ENCODE measurements at places on chromosomes 1 and 21.
A peak's percentile ranks its signal among the peaks of the same experiment; 100 is the strongest.

- no peak for DNase-seq
Measured at GRCh38 chr1:183630748-183631147, 4.8 kb downstream of the ARPC5 start.

GRCh38 chr21:34582506-34583150 lies 32.3 kb downstream of the RCAN1 start:
- no peak for DNase-seq

DNA sequence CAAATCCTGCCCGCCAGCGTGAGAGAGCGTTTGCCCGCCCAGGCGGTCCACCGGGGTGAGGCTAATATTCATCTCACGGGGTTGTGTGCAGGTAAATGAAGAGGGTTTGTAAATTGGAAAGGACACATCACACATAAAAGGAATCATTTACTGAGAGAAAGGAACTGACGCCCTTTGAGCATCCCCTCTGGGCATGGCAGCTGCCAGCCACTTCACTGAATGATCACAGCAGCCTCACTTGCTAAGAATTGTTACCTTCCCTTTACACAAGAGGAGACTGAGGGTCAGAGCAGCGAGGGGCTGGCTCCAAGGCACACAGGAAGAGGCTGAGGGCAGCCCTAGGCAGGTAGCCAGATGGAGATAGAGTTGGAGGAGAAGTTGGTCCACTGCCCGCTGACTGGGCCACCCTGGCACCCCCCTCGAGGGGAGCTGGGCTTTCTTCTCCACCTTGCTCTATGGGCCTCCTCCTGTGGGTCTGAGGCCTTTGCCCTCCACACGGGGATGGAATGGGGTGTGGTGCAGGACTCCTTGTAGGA lies 96.0 kb downstream of the FOXD2 start:
- DNase-seq = peak; percentile 54

DNA sequence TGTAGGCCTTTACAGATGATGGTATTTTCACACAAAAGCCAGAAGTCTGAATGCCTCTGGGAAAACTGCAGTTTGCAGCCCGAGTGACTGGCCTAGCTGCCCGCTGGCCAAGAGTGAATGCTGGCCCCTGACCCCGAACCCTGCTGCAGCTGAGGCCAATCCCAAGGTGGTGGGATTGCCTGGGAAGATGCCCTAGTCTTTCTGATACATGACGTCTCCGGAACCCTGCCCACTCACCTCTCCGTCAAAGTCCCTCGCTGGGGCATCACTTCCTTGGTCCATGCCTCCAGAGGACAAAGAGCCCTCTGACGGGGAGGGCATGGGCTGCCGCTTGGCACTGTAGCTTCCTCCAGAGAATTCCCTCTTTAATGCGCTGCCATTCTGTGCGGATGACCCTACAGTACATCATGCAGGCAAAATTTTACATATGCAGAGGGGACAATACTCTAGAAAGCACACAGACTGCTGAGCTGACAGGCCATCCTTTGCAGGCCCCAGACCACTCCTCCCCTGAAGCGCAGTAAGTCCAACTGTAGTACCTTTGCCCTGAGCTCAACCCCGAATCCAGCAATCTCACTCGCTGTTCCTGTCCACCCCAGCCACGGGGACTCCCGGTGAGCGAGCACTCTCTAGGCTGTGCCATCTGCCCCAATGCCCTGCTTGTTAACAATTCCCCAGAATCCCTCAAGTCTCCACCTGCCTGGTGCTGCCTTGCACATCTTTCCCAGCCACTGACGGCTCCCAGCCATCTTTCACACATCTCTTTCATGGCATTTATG lies 54.7 kb downstream of the COQ8A start:
- DNase-seq = peak; percentile 58

GRCh38 chr1:219503604-219504003 lies 109.3 kb downstream of the ZC3H11B start:
- DNase-seq = no peak

DNA sequence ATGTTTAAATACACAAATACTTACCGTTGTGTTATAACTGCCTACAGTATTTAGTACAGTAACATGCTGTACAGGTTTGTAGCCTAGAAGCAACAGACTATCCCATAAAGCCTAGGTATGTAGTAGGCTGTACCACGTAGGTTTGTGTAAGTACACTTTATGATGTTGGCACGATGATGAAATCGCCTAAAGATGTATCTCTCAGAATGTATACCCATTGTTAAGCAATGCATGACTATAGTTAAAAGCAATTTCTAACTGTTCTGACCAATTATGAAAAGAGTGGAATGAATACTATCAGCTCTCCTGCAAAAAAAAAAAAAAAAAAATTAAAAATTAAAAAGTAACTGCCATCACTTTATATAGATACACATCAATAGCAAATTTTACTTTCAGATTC lies 11.4 kb downstream of the HP1BP3 start:
- DNase-seq = no peak

GRCh38 chr1:241939798-241940197 lies 17.8 kb upstream of the BECN2 start:
- no peak for DNase-seq

- no peak for DNase-seq
Measured at GRCh38 chr1:159071970-159072582, 4.5 kb downstream of the AIM2 start.

DNA sequence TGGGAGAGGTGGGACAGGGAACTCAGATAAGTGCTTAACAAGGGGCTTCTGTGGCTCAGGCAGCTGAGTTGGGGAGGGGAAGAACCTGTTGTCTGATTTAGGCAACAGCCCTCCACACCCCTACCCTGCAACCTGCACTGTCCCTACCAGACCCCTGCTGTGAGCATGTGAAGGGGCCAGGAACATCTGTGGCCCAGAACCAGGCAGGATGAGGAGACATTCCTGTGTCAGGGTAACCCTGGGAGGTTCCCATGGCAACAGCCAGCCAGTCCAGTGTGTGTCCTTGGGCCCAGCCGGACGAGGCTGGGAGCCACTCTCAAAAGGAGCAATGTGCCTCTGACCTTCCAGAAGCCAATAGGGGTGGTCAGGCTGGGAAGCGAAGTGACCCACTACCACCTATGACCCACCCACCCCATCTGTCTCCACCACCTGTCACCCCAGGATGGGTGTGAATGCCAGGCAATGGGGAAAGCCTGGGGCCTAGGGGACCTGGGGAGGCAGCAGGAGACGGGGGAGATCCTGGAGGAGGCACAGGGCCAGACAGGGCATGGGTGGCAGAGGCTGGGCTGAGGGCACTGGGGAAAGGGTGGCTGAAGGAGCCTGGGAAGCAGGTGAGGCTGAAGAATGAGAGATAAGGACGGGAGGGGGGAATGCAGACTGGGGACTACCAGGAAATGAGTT lies 5.0 kb upstream of the PMVK start:
- DNase-seq = no peak

- peak; percentile 72 for DNase-seq
Measured at GRCh38 chr1:53738205-53739108, 507 bp downstream of the GLIS1 start.

DNA sequence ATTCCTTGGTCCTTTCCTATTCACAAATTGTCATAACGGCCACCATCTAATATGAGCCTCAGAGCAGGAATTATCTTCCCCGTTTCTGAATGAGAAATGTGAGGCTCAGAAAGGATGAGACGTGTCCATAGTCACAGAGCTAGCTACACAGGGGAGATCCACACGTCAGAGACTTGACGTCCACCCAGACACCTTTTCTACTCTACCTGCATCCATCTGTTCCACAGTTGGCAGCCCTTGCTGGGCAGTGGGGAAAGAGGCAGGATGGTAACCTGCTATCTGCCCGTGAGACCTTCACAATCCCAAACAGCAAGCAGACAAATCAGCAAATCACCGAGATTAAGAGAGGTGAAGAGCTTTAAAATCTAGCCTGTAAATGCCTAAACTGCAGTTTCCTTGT lies 8.4 kb downstream of the RIMS3 start:
- no peak for DNase-seq

DNA sequence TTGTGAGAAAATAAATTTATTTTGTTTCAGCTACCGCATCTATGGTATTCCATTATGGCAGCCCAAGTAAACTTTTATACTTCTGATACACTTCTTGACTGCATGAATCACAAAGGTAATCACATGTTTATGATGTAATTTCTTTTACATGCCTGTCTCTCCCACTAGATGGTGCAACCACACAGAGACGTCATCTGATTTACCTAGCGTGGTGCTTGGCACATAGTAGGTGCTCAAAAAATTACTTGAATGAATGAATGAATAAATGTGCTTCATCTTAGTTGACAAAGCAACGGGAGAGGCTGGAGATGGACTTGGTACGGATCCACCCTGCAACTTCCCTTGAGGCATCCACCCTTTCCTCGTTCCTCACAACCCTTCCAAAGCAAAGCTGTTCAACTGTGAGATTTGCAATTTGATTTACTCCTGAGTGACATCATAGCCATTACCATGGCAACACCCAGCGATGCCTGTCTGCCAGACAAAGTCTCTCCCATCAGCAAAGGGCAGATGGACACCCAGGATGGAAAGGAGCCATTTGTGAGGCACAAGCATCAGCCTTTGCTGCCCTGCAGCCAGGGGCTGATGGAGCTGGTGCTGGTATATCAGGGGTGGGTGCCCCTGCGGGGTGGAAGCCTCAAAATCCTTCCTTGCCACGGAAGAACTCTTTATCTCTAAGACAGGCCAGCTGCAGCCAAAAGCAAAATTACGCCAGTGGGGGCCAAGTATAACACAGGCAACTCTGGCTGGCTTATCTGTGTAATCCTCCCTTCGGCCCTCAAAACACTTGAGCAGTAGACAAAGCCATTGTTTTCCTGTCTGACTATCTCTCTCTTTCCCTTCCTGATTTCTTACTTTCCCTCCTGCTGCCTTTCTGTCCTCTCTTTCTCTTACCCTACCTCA lies 18.9 kb upstream of the VWA5B1 start:
- no peak for DNase-seq

DNA sequence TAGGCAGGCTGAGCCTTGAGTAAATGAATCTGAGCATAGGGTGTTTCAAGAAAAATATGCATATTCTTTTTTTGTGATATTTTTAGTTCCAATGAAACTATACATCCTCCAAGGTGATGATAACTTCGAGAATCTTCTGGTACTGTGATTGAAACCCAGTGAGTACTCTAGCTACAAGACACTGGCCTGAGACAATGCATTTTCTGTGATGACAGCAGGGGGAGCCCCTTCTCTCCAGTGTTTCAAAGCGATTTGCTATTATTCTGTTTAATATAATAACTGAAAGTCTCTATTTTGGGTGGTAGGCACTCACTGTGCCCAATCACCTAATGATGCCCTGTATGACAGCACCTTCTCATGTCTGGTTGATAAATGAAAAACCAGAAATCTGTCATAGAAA lies 12.1 kb downstream of the IRF2BP2 start:
- peak; percentile 28 for DNase-seq

- DNase-seq = no peak
Measured at GRCh38 chr1:92504291-92505014, 17.7 kb upstream of the GFI1 start.

- DNase-seq = no peak
Measured at GRCh38 chr1:2604156-2604843, 17.7 kb downstream of the PRXL2B start.

DNA sequence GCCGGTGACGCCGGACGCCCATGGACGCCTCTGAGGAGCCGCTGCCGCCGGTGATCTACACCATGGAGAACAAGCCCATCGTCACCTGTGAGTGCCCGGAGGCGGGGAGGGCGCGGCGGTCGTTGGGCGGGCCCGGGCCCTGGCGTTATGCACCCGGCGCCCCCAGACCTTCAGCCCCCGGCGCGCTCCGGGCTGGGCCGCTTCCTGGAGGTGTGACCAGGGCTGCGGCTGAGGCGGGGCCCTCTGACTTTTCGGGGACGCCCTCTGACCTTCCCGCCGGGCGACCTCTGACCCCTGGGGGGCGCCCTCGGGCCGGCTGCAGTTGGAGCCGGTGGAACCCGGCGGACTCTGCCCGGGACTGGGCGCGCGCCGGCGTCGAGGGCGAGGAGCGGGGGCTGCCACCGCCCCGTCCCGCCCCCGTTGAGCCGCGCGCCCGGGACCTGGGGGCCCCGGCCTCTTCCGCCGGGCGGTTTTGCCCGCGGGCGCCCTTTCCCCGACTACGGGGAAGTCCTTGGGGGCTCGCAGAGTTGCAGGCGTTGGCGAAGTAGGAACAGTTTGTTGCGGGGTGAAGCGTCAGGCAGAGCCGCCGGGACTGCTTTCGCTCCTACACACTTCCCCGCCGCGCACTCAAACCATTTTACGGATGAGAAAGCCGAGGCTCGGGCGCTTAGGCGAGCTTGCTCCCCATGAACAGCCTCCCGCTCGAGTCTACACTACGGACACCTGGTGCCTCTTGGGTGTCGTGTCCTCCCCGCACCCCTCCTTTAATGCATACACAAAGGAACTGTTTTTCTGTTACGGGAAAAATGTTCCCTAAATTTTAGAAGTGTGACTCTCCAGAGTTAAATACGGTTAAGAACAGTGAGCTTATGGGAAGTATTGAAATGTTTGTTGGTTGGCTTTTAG lies 618 bp downstream of the TRAPPC10 start:
- peak; percentile 61 for DNase-seq

DNA sequence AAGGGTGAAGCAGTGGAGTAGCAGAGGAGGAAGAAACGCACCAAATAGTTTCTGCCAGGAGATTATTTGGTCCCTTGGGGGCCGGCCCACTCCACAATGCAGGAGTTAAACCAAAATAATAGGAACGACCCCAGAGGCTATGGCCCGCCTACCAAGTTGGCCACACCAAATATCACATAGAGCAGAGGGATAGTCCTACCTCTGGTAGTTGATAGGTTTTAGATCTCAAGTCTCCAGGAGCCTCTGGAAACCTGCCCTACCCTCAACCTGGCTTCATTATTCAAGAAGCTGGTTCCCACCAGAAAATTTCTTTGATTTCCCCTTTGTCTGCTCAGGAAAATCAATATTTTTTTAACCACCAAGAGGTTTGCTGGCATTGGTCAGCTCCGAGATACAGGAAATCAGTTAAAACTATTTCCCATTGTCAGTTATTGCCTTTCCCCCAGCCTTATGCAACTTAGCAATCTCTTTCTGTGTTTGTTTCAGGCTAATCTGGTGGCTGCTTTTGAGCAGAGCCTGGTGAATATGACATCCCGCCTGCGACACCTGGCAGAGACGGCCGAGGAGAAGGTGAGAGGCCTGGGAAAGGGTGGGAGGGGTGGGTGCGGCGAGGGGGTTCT lies 35.5 kb upstream of the IPO9 start:
- DNase-seq = no peak

DNA sequence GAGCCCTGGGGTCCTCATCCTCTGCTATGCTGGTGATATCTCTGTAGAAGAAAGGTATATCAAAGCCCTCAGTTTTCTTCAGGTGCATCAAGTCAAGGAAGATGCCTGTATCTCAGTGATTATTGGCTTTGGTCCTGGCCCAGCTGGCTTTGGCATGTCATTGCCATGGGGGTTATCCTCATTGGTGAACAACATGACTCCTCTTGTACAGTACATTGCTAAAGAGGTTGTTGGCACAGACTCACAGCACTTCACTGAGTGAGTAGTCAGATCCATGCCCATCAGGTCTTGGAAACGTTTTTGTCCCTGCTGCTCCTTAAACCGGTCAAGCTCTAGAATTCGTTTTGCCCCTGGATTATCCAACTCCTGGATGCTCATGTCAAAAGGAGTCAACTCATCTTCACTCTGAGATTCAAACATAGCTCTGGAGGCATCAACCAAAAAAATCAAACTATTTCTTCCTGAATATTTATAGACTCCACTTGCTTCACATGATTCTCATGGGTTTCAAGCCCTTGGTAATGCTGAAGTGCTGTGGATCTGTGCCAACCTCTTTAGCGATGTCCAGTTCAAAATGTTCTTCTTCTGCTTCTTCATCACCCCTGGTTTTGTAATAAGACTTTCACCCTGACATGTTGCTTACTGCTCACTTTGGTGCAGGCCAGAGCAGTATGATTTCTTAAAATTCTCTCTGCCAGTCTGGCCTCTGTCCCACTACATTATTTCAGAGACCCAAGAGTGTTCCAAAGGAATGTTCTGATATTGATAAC lies 43.0 kb upstream of the RAB3GAP2 start:
- no peak for DNase-seq

GRCh38 chr1:244850896-244851295 lies 13.4 kb downstream of the HNRNPU start:
- DNase-seq = no peak
